ENCODE measurements at places on chromosomes 4 and X. TPM values are rescaled to one million over a fixed set of nuclear protein-coding genes. Genes with fewer than 3 reads are reported as not detected.

GRCh38 chr4:129167640-129168260 lies 71.8 kb downstream of the C4orf33 start:
- DNase-seq: no peak

MAGEA9B gene
- total RNA-seq: not detected

ZDHHC15 gene
- total RNA-seq: not detected

GRK4 gene
- 1.1 TPM for total RNA-seq

MAGEA1 gene
- total RNA-seq: not detected

TMEM156 gene
- 10.4 TPM for total RNA-seq

GRCh38 chr4:55251342-55251741 lies 94.7 kb upstream of the SRD5A3 start:
- DNase-seq: no peak

- DNase-seq: no peak
Measured at GRCh38 chr4:107888237-107888636, 43.1 kb upstream of the CYP2U1 start.

GRCh38 chrX:103800318-103800717 lies 23.7 kb downstream of the PLP1 start:
- DNase-seq: no peak

- no peak for DNase-seq
Measured at GRCh38 chr4:5785806-5786680, 75.0 kb downstream of the EVC start.

DNA sequence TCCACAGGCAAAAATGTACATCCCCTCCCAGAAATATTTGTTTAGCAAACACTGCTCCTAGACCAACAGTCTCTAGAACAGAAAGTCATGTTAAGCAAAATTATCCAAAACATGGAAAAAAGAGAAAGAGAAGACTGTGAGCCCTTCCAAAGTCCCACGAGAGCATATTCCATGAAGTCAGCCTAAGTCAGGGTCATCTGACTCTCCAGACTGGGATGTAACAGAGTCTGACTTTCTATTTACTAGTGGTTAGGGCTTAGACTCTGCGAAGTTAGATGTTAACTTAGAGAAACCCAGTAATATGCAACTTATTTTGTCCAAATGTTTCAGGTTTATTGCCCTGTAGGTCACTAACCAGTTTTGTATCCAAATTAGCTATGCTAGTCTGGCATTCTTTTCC lies 102.3 kb downstream of the MID1 start:
- DNase-seq: no peak

SASH3 gene
- total RNA-seq: not detected

DNA sequence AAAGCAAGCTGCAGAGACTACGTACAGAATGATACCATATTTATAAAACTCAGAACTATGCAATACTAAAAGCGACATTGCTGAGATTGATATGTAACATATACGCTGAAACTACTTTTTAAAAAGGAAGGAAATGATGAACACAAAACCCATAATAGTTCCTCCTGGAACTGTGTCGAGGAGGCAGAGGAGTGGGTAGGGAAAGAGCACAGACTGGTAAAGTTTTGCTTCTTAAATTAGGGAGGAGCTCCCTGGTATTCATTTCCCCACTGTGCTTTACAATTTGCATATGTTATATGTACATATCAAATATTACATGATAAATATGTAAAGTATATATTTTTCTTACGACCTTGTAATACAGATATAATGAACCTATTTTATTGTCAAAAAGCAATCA lies 13.9 kb downstream of the UFSP2 start:
- DNase-seq: no peak

COL4A6 gene
- 0.15 TPM for total RNA-seq

ENOPH1 gene
- total RNA-seq: 43.3 TPM

FAT1 gene
- total RNA-seq: 210 TPM

ADH7 gene
- not detected for total RNA-seq

DNA sequence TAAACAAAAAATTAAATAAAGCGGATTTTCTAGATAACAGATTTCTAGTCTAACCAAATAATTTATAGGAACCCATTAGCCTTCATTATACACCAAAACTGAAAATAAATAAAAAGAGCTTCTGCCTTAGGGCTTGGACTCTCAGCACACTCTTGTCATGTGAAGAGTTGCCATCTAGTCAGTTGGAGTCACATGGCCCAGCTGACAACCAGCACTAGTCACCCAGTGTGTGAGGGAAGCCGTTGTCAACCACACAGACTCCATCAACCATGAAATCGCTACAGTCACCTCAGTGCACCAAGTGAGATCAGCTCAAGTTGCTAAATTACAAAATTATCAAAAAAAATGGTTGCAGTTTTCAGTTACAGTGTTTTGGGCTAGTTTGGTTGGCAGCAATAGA lies 470.0 kb downstream of the GASK1B start:
- no peak for DNase-seq

RNF128 gene
- total RNA-seq: 40.1 TPM

CT45A1 gene
- not detected for total RNA-seq

DNA sequence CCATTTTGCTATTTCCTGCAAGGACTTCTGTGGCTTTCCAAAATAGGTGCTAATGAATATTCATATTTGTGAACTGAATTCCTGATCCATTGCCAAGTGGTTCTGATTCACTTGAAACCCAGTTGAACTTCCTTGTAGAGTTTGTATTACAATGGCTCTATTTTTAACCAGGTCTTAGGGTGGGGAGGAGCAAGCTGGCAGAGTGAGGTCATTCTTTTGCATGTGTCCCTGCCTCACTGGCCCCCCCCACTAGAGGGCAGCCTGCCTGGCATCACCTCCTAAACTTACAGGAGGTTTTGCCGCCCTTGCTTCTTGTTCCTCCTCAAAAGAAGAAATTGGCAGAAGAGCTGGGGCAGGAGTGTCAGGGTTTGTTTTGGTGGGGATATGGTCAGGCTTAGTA lies 10.5 kb downstream of the PTTG2 start:
- DNase-seq: peak; percentile 65

GRCh38 chrX:367349-367748 lies 19.4 kb downstream of the PPP2R3B start:
- DNase-seq: no peak

DNA sequence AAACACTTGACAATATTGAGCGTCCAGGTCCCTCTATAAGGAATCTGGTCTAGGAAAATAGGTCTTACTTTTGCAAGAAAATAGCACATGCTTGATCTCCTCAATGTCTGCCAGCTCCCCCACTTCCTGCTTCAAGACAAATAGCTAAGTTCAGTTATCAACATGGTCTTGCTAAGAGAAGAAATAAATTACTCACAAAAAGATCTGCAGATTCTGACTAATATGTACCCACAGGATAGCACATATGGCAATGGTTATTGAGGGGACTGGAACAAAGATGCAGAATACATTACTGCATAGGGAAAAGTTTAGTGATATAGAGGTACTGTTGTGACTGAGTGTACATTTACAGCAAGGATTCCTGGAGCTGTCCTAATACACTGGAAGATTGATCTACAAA lies 457.5 kb upstream of the GRID2 start:
- no peak for DNase-seq

VCX2 gene
- total RNA-seq: not detected

- DNase-seq: peak; percentile 13
Measured at GRCh38 chr4:144611850-144612249, 34.1 kb upstream of the HHIP start.

MANBA gene
- total RNA-seq: 11.7 TPM

PPARGC1A gene
- 7.6 TPM for total RNA-seq

Measured in Calu3 (cell line).